ENCODE measurements at places on chromosomes 6 and 20.

GRCh38 chr20:1443085-1443484, 23.6 kb downstream of the NSFL1C start:
- DNase-seq = no peak

- no peak for DNase-seq
These were observed 128.7 kb upstream of the TRAF3IP2 start for GRCh38 chr6:111734068-111735061.

GRCh38 chr20:20037960-20038359, 14.3 kb downstream of the CRNKL1 start:
- DNase-seq = no peak

DNA sequence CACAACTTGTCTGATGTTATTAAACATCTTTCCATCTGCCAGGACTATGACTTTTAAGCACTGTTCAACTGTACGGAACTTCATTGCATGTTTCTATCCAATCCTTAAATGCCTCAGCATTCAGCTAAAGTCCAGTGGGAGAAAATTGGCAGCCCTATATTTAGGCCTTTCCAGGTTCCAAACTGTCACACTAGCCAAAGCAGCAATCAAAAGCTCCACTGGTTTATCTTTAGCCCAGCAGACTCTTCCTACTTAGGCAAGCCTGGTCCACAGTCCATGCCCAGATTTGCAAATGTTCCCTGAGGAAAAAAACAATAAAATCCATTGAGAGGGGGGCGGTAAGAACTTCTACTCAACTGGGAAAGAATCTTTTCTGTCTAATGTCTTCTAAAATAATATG, 349.1 kb upstream of the GJE1 start:
- no peak for DNase-seq

- DNase-seq = no peak
These were observed 2.6 kb downstream of the NT5E start for GRCh38 chr6:85452441-85452881.

- no peak for DNase-seq
These were observed 10.2 kb upstream of the NEDD9 start for GRCh38 chr6:11242711-11243110.

GRCh38 chr6:108650325-108650724, 89.6 kb downstream of the FOXO3 start:
- no peak for DNase-seq

- DNase-seq = no peak
These were observed 116.7 kb downstream of the UNC5CL start for GRCh38 chr6:40922281-40922680.

DNA sequence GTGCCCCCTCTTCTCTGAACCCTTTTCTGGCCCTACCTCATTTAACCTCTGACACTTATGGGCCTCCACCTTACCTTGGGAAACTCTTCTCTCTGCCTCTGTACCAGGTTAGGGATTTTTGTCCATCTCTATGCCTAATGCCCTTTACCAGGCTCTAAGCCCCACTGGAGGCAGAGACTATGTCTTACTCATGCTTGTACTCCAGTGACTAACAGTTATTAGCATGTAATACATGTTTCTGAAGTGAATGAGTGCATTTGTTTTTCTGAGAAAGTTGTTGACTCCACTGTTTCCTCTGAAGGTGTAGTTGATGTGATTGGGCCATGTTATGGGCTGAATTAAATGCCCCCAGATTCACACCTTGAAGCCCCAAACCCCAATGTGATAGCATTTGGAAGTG, 234.3 kb downstream of the PACRG start:
- DNase-seq = no peak

GRCh38 chr6:34990971-34991560, 102.0 kb downstream of the ANKS1A start:
- DNase-seq = no peak

DNA sequence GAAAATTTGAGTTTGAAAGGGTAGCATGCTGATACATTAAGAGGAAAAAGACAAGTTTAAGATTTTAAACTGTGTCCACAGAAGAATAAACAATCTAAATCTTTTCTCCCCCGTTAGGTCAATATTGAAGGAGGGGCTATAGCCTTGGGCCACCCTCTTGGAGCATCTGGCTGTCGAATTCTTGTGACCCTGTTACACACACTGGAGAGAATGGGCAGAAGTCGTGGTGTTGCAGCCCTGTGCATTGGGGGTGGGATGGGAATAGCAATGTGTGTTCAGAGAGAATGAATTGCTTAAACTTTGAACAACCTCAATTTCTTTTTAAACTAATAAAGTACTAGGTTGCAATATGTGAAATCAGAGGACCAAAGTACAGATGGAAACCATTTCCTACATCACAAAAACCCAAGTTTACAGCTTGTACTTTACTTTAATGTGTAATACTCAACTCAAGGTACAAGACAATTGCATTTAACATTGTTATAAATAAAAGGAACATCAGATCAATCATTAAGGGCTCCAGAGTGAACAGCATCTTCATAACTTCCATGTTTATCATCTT, 10.8 kb downstream of the TCP1 start:
- no peak for DNase-seq

DNA sequence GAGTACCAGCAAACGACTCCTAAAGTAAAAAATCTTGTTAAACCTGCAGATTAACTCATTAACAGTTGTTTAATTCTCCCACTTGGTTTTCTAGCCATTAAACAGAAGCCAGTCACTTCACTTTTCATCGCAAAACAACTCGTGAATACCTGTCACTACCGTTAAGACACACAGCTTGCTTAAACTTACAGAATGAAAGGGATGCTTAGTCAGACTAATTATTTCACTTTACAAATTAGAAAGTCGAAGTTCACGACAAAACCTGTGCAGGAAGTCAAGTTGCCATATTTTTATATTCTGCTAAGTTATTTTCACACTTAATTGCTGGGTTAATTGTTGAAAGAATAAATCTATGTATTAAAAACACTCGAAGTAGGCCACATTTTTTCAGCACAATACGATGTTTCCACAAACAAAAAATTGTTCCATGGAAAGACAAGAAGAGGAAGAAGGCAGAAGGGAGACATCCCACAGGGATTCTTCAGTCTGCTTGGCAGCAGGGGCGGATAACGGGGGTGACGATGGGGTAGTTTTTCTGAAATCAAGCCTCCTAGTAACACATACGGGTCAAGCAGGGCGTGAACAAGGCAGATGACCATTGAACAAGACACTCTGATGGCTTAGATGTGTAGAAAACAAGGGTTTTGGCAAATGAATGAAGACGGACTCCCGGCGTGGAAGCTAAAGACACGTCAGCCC, 933 bp downstream of the SSR1 start:
- DNase-seq = no peak

DNA sequence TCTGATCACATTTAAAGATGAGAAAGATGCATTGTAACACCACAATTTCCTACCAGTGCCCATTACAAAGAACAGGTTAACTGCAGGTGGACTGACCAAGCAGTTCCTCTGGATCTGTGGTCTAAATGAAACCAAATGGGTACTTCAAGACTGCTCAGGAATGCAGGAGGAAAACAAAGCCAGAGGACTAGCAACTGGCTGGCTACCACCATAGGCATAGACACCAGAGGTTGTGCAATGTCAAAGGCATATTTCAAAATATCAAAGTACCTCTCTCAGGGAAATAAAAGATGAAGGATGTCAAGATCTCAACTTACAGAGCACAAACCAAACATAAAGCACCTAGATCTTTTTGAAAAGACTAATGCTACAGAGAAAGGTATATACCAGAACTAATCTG, 65.5 kb downstream of the GMDS start:
- no peak for DNase-seq

- DNase-seq = no peak
These were observed 6.8 kb downstream of the TFAP2B start for GRCh38 chr6:50825375-50826036.

- no peak for DNase-seq
These were observed 9.4 kb downstream of the HSF2 start for GRCh38 chr6:122408702-122409458.
